ENCODE measurements at places on chromosomes 7 and 10.
A peak's percentile ranks its signal among the peaks of the same experiment; 100 is the strongest.

DNA sequence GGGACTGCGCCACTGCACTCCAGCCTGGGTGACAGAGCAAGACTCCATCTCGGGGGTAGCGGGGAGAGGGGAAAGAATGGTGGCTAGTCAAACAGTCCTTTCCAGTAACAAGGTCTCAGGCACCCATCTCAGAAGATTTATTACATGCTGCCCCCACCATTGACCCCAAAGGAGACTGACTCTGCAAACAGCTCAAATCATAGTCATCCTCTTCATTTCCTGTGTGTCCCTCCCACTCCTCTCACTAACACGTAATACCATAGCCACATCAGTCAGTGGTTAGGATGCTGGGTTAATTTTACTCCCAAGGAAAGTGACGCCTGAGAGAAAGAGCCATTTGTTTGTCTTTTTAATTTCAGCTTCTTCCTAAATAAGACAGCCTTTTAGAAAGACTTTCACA lies 56.6 kb upstream of the BET1 start:
- no peak for DNase-seq

- no peak for DNase-seq
Observed at GRCh38 chr7:38658921-38659320, 27.7 kb upstream of the AMPH start.

DNA sequence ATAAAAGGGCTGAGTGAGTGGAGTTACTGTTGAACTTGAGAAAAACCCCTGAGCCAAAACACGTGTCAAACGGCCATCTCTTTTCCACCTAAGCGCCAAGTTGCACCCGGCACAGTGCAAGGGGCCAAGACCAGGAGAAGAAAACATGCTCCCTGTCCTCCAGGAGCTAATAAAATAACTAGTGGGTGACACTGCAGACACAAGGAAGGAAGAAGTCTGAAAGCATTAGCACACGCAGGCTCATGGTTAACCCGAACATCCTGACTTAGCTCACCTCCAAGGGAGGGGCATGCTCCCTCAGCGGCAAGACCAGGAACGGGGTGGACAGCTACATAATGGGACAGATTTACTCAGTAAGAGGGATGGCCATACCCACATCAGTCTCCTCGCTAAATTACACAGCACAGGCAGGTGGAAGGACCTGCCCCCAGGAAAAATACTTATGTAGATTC lies 65.0 kb downstream of the PIP4K2A start:
- no peak for DNase-seq

DNA sequence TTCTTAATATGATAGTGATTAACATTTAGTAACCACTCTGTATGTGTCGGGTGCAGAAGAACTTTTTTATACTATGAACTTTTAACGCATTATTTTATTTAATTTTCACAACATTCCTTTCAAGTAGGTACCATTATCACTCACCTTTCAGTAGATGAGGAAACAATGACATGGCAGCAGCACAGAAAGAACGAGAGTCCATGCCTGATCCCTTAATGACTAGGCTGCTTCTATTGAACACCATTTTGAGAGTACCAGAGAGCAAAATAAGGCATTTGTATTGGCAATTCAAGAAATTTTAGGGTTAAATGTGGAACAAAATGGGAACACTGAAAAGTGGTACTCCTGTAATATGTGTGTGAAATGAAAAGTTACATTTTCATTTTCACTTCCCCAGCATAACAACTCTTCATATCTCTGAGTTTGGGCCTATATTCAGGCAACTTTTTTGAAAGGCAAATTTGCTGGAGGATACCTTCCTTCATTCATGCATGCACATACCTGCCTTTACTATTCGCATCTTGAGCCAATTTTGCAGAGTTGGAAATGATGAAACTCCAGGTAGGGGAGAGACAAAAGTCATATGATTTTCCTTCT lies 12.8 kb downstream of the LRRN3 start:
- DNase-seq: no peak

DNA sequence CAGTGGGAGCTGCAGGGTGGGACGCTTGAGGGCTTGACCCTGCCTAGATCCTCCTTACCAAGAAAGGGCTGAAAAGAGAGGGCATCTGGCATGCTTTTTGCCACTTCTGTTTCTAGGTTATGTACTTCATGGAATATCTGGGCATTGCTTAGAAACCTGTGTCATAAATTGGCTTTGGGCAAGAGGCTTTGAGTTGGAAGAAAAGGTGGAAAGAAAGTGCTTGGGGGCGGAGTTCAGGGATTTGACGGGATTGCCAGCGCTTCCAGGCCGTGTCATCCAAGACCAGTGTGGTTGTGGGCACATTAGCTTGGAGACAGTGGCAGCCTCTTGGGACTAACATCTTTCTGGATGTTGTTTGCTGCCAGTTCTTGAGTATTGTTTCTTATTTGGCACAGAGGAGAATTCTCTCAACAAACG lies 825 bp downstream of the ZNF862 start:
- DNase-seq: peak; percentile 46

GRCh38 chr7:144820552-144820951 lies 15.3 kb downstream of the TPK1 start:
- no peak for DNase-seq

GRCh38 chr10:21265622-21266021 lies 259.9 kb downstream of the SKIDA1 start:
- DNase-seq: no peak

DNA sequence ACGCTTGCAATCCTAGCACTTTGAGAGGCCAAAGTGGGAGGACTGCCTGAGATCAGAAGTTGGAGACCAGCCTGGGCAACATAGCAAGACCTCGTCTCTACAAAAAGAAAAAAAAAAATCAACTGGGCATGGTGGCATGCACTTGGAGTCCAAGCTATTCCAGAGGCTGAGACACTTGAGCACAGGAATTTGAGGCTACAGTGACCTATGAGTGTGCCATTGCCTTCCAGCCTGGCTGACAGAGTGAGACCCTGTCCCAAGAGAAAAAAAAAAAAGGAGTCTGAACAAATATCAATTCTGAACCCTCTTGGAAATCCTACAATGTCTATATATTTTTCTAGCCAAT lies 126.8 kb upstream of the NRP1 start:
- DNase-seq: no peak

- peak; percentile 55 for DNase-seq
Observed at GRCh38 chr7:81244224-81244623, 325.4 kb upstream of the SEMA3C start.

DNA sequence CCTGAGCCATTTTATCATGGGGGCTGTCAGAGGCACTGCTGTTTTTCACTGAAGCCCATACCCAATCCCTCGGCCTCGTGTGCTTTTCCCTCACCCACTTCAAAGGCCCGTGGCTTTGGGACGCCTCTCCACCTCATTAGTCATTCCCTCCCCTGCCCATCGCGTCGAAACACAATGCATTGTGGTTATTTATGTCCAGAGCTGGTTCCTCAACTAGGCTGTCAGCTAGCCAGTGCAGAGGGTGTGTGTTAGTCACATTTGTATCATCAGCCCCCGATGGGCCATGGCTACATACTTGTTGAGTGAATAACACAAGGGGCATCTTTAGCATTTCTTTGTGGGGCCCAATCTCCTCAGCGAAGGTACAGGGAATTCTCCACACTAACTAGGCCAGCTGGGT lies 3.8 kb upstream of the CRCP start:
- DNase-seq: peak; percentile 17

DNA sequence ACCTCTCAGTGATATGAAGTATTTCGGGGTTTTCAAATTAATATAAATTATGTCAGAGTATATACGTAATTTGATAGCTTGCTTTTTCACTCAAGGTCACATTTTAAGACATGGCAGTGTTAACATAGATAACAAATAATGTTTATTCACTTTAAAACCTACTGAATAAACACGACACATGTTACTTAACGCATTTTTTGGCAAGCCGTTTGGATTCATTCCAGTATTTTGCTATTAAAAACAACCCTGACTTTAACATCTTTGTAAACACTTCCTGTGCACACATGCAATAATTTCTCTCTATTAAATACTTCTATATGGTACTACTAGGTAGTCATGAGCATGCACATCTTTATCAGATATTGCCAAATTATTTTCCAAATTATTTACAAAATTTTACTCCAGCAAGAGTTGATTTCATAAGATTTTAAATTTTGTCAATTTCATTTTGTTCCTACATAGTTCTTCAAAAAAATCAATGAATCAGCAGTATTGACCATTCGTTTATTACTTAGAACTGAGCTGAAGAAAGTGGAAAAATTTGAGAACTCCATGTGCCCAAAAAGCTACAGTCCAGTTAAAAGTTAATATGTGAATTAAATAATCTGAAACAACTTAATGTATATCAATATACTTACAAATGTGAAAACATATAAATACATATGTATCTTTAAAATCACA lies 26.8 kb upstream of the THSD7A start:
- DNase-seq: no peak

DNA sequence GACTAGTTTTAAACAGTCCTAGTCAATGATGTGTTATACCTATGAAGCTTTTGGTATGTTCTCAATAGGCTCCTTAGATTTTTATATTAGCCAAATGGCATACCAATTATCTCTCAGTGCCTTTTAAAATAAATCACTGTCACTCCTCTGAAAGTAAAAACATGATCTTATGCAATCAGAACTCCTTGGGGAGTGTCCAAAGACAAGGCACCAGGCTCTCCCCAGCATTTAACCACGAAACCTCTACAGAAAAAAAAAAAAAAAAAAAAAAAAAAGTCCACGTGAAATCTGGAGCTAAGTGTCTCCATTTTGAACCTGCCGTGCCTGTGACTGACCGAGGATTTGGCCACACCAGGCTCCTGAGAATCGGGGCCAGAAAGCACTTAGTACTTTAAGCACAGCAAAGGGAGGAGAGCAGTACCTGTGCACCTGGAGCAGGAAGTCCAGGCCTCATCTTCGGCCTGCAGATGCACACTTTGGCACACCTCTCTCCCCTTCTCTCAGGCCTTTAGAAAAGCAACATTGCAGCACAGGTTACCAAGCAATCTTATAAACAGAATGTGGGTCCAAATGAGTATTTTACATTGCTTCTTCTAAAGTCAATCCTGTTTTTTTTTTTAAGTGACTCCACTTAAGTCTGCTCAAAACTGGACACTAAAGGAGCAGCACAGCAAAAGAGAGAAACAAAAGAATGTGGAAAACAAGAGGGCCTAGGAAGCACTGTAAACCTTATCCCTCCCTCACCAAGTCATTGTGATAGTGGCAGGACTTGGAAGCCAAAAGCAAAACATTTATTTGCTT lies 1.5 kb downstream of the FAM13C start:
- no peak for DNase-seq

- DNase-seq: no peak
Observed at GRCh38 chr7:106238830-106239229, 46.0 kb downstream of the NAMPT start.

GRCh38 chr7:31805209-31805818 lies 118.3 kb downstream of the PPP1R17 start:
- no peak for DNase-seq

DNA sequence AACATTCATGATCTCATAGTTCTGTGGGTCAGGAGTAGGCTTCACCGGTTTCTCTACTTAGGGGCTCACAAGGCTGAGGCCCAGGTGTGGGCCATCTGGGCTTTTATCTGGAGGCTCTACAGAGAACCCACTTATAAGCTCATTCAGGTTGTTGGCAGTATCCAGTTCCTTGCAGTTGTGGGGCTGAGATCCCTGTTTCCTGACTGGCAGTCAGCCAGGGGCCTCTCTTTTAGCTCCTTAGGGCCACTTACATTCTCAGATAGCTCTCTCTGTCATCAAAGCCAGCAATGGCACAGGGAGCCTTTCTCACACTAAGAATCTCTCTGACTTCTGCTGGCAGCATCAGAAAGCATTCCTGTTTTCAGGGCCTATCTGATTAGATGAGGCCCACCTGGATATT lies 18.2 kb upstream of the HECTD2 start:
- DNase-seq: no peak

GRCh38 chr10:129761197-129761972 lies 202.7 kb downstream of the EBF3 start:
- no peak for DNase-seq
